ENCODE measurements at places on chromosomes 1 and 21. TPM values are rescaled to one million over a fixed set of nuclear protein-coding genes. Genes with fewer than 3 reads are reported as not detected.

GRCh38 chr1:110057963-110058518 lies 12.4 kb downstream of the ALX3 start:
- DNase-seq, result no peak

DNA sequence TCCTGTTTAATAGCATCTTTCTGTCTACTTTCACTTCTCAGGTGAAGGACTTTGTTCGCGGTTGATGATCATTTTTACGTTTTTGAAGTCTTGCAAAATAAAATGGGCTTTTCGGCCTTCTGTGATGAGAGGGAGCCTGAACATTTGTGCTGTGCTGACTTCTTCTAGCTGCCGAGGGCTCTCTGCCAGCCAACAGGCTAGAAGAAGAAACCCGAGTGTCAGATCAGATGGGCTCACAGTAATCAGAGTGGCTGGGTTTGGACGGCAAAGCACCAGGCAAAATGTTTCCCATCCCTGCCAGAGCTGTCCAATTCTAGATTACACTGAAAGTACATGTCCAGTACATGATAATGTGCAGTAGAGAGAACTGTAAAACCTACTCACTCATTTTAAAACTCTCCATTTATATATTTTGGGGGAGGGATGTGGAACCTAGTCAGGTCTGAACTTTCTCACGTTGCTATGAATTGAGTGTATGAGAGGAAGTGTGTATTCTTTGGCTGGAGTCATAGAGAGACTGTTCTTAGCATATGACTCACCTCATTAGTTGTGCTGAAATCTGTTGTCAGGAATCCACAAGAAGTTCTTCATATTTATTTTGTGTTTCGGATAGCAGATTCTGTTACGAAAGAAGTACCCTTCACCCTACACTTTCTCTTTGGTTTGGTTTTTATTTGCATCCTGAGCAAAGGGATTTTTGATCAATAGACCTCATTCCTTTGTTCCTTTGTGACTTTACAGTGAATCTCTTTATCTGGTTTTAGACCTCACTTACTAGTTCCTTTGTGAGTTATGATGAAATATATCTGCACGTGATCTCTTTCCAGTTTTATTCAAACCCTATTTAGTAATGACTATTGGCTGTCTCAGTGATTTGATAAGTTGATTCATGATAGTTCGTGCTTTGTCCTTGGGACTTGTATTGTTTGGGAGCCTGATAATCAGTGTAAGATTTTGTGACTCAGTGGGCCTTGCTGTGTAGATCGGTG lies 4.8 kb downstream of the ATP1A1 start:
- peak; percentile 94 for DNase-seq

DNA sequence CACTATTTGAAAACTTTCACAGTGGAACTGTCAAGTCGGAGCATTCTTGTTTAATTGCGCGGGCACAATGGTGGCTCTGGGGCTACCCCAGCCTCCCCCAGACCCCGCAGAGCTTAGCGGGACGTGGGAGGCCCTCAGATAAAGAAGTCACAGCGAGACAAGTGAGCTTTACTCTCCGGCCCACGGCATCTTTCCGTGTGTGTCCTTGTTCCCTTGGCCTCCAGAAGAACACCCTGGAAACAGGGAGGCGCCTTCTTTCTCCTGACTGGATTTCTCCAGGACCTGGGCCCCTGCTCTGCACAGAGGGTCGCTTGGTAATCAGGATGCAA lies 382.8 kb downstream of the RRAGC start:
- no peak for DNase-seq

DNA sequence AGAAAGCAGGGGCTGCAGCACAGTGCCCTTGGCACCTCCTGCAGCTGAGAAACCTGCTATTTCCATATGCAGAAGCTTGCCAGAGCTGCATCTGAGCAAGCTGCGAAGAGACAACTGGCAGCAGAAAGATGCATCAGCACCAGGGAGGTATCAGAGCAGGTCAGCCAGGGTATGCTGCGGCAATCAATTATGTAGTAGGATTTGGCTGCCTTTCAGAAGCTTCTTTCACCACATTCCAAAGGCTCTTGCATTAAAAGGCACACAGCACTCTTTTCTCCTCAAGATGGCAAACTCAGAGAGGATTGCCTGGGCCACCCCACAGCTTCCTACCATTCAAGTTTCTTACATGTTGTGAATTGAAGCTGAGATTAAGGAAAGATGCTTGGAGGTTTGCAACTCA lies 47.6 kb upstream of the RAP1A start:
- DNase-seq, result no peak

DNA sequence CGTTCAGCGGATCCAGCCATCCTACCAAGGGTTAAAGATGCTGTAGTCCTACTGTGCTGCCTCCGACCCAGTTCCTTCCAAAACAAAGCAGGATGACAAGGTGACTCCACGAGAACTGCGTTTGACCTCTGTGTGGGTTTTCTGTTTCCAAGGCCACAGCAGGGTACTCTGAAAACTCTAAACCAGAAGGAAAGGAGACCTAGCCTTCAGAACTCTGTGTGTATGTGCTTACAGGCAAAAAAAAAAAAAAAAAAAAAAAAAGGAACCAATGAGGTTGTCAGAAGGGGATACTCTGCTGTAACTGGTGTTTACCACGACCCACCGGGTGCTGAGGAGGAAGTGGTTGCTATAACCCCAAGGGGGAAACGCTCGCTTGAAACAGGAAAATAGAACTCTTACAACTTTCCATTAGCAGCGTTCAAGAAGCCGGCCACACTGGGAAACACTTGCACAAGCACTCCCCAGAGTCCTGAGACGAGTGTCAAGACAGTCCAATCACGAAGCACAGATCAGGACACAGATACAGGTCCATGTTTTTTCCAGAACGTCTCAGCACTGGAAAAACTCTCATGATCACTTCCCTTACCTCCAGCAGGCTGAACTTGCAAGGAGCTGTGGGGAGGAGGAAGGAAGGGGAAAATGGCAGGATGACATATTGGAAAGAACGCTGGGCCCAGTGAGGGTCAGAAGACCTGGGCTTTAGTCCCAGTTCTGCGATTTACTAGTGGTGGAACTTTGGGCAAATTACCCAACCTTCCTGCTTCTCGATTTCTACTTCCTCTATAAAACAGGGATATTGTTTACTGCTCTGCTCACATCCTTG lies 64.0 kb downstream of the ITPKB start:
- peak; percentile 80 for DNase-seq

GRCh38 chr1:119943216-119943615 lies 46.9 kb upstream of the ADAM30 start:
- DNase-seq, result no peak

DNA sequence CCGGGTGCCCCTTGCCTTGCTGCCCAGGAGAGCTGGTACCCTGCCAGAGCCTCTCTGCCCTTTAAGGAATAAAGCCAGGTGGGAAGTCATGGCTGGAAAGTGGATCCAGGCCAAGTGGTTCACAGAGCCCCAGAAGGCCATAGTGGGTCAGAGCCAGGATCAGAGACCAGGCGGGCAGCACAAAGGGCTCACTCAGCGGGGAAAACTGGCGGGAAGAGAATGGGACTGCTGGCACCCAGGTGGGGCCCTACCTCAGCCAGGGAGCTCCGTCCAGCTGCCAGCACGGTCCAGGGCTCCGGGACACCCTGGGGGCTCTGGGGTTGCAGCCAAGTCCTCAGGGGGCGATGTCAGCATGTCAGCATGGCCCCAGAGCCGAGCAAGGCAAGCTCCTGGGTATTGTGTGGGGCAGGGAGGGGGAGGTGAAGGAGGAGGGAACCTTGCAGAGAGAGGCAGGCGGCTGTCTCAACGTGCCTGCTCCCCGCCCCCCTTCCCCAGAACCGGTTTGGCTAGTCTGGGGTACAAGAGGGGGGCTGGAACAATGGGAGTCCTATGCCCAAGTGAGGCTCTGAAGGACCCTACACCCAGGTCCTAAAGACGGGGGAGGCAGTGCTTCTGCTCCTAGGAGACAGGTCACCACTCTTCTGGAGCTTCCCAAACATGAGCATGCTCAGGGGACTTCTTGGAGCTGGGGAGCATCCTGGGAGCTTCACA lies at the start of gene ARHGEF19:
Gene ARHGEF19, minus strand, starts transcription at position 402 of the 711 bp plus-strand sequence. CDS start 3,598 bp downstream, outside the sequence.
- no peak for DNase-seq

- no peak for DNase-seq
Observed at GRCh38 chr1:64479874-64480273, 9.9 kb downstream of the CACHD1 start.

- DNase-seq, result no peak
Observed at GRCh38 chr1:227790034-227790400, 25.5 kb upstream of the PRSS38 start.

DNA sequence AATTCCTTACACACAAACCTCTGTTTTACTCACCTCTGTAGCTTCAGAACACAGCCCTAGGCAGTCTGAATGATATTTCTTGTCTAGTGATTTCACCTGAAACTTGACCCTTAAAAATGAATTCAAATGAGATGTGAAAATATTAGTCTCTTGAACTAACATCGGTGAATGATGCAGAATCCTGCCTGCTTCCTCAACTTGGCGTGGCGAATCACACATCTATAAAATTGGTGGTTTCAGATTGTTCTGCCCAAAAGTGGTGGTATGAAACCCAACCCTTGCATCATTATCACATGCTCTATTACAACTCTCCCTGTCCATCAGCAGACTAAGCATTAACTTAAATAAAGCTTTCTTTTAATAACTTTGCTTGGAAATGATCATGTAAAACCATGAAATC lies 26.9 kb upstream of the C1orf21 start:
- DNase-seq, result no peak

DNA sequence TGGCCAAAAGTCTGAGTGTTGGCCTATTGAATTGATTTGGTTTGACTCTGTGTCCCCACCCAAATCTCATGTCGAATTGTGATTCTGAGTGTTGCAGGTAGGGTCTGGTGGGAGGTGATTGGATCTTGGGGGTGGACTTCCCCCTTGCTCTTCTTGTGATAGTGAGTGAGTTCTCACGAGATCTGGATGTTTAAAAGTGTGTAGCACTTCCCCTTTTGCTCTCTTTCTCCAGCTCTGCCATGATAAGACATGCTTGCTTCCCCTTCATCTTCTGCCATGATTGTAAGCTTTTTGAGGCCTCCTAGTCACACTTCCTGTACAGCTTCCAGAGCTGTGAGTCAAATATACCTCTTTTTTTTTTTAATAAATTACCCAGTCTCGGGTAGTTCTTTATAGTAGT lies 297.1 kb upstream of the ZRANB2 start:
- DNase-seq, result no peak

GRCh38 chr1:171137580-171137979 lies 46.9 kb downstream of the FMO3 start:
- DNase-seq, result no peak

DNA sequence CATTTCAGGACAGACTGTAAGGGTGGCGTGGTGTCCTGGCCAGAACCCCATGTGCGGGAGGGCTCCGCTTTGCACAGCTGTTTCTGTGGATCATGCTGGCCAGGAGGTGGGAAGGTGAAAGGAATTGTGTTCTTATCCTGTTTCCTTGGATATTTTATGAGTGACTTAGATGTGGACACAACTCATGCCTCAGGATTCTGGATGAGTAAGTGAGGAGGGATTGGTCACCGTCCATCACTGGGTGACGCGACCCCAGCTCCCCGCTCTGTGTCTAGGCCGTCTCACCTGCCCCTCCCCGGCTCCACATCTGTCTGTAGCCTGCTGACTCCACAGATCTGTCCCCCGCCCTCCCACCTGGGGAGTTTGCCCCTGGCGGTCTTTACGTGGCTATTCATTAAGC lies 48.8 kb downstream of the PIK3CD start:
- DNase-seq, result no peak

GRCh38 chr1:19345391-19345790 lies 33.3 kb downstream of the SLC66A1 start:
- DNase-seq, result no peak

- DNase-seq, result peak; percentile 26
Observed at GRCh38 chr1:44655609-44656008, 18.7 kb downstream of the TMEM53 start.

GRCh38 chr21:14858311-14858710 lies 206.5 kb downstream of the NRIP1 start:
- DNase-seq, result no peak

- peak; percentile 51 for DNase-seq
Observed at GRCh38 chr1:40438391-40439015, 11.8 kb upstream of the ZFP69B start.

DNA sequence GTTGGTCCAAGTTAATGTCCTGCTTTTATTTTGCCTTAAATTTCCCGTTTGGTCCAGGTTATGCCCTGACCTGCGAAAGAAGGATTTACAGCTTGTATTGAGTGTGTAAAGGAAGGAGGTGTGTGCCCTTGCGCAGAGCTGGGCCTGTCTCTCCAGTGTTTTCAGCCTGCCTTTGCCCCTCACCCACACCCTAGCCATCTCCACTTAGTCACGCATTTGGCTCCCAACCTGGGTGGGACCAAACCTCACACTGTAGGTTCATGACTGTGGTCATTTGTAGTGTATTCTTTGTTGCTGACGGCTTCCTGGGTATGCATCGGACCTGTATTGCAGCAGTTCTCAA lies 572 bp upstream of the SRSF10 start:
- no peak for DNase-seq

DNA sequence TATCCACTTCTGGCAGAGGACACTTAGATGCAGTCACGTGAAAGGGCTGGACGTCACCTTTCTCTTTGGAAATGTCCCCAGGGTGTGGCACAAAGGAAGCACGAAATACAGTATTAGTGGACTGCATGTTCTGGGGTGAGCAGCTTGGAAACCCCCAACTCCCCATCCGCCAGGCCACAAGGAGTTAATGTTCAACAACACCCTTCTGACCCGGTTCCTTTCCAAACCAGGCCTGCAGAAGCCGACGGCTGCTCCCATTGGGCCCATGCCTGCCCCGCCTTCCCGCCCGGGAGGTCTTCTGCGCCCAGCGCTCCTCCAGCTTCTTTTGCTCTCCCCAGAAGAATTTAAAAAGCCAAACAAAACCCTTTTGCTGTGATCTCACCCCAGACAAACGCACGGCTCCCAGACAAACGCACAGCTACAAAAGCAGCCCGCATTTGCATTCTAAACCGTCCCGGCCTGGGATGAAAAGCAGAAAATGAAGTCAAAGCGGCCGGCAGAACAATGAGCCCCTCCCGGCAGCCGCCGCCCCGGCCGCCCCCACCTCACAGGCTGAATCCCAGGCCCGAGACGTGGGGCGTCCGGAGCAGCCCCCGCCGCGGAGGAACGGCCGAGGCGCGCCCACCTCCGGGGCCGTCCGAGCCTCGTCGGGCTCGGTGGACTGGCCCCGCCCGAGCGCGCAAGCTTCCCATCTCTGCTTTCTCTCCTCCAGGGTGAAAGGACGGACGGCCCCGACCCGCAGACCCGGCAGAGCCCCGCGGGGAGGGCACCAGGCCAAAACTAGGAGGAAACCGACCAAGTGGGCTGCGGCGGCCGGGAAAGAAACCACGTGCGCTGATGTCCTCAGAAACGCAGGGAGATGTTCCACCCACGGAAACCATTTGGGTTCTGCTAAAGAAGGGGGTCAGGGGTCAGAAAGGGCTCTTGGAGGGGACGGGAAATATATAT lies 101.9 kb downstream of the PLPP3 start:
- peak; percentile 25 for DNase-seq

ATP6V1G3 gene
- total RNA-seq, result not detected

S100A7 gene
- not detected for total RNA-seq

CDKN2C gene
- 19.8 TPM for total RNA-seq

C1orf94 gene
- not detected for total RNA-seq

TSPAN2 gene
- 5.0 TPM for total RNA-seq

All from endothelial cell of umbilical vein (primary cell).